ENCODE measurements at places on chromosomes 3 and 15.

DNA sequence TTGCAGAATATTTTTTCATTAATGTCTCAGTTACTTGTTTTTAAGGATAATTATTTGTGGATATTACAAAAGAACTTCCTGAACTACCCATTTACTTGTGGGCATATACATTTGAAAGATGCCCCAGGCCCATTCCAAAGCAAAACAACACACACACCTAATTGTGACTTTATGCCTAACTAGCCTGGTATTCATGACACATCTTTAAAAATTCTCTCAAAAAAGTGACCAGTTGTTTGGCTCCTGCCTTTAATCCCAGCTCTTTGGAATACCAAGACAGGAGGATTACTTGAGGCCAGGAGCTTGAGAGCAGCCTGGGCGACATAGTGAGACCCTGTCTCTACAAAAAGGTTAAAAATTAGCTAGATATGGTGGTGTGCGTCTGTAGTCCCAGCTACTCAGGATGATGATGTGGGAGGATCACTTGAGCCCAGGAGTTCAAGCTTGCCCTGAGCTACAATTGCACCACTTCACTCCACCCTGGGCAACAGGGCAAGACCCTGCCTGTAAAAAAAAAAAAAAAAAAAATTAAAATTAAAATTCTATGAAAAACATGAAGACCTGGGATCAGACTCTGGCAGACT lies 51.7 kb upstream of the SLC4A7 start:
- no peak for DNase-seq

DNA sequence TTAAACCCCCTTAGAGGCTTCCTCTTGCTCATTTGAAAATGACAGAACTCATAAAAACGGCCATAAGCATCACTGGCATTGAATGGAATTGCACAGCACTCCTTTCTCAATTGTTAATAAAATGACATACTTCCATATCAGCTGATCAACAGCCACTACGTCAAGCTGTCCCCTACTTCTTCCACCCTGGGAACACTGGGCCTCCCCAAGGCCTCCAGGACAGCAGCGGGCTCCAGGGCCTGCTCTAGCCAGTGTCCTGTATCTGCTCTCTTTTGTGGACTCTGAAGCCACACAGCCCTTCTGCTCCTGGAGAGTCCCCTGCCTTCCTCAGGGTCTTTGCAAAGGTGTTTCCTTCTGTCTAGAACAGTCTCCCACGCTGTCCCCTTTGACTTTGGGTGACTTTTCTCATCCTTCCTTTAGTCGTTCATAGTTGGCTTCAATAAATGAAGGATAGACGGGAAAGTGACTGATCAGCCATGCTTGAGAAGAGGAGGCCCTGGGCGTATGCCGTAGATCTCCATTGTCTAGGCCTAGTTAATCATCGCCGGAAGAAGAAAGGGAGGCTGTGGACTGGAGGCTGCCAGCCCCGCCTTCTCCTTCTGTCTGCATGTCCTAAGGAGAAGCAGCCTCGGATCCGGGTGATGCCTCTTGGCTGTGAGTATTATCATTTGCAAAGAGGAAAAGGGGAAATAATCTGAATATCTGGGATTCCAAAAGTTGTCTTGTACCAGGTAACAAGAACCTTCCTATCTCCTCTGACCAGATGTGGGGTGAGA lies 4.7 kb upstream of the THSD4 start:
- DNase-seq: no peak

DNA sequence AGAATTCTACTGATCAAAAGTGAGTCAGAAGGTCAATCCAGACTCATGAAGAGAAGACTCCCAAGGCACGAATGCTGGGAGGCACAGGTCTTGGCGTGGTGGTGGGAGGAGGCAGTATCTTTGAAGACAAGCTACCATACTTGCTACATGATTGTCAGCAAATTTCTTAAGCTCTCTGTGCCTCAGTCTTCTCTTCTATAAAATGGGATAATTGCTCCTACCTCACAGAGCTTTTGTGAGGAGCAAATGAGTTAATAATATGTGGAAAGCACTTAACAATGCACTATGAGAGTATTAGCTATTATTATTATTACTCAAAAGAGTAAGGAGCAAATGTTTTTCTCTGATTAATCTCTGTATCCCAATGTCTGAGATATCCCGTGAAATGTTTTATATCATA lies 36.2 kb downstream of the EHD4 start:
- no peak for DNase-seq

DNA sequence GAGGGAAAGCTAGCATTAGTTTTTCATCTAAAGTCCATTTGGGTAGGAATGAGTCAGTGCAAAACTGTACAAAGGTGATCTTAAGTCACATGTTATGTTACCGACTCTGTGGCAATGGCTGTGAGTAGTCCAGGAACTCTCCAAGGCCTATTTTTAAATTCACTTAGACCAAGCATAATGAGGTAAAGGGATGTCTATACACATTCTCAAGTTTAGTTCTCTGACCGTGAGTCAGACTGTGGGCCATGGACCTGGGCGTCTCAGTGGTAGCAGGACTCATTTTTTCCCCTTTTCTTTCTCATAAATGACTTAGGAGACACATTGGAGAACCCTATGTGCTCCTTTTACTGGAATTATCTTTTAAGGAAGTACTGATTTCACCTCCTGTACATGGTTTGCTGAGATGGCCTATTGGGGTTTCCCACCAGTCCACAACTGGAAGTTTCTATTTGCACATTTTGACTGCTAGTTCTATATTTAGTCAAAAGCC lies 488.7 kb upstream of the TPRG1 start:
- DNase-seq: no peak

DNA sequence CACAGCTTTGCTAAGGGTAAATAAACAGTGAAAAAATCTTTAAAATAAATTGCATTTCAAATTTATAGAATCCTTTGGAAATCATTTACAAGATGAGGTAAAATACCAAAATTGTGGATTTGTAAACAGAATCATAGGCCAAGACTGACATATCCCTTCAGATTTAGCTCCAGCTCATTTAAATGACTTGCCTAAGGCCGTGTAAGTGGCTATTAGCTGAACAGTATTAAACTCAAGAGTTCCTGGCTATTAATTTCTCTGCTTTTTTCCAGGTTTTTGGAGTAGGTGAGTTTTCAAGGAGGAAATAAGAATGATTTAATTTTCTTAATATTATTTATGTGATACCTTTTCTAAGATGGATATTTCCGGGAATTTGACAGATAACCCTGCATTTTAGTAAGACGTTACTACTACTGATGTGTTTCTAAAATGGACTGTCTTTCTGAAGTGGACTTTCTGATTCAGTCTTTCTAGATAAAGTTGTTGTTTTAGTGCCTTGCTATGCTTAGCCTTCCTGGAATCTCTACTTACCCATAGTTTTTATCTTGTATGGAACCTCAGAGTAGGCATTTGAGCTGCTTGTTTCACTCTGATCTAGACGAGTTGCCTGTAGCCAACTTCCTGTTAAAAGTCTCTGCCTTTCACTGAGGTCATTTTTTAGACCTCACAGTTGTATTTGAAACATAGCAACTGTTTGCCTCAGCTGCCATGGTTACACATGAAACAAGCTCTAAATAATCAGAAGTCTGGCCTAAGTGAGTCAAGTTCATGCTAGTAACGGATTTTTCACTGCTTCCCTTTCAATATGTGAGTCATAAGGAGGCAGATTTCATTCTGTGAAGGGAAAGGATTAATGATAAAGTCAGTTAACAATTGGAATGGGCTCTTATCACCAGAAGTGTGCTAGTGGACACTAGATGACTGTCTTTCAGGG lies 127.0 kb downstream of the KLHL25 start:
- DNase-seq: no peak

DNA sequence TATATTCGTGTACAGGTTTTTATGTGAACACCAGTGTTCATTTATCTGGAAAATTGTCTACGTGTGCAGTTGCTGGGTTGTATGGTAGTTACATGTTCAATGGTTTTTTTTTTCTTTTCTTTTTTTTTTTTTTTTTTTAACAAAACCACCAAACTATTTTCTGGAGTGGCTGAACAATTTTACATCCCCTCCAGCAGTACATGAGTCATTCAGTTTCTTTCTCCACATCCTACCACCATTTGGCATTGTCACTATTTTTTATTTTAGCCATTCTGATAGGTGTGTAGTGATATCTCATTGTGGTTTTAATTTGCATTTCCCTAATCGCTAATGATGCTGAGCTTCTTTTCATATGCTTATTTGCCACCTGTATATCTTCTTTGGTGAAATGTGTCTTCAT lies 256.3 kb upstream of the EOMES start:
- no peak for DNase-seq

- DNase-seq: no peak
These were observed 366.8 kb upstream of the ZNF385D start for GRCh38 chr3:22117751-22118346.

GRCh38 chr3:18481946-18482548 lies 56.9 kb upstream of the SATB1 start:
- no peak for DNase-seq

DNA sequence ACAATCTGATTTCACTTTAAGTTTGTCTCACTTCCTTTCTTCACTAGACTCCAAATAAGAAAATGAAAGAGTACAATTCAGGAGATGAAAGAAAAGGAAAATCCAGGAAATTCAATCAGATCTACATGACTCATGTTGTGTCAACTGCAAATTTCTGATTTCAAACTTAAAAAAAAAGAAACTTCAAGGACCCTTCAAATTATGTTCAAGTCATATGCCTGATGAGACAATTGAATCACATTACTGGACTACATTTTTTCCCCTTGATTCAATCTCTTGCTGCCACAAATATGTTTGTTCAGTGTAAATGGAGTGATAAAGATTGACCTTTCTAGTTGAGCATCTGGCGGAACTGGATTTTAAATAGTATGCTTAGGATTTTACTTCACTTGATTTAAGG lies 37.4 kb downstream of the FRMD5 start:
- no peak for DNase-seq

DNA sequence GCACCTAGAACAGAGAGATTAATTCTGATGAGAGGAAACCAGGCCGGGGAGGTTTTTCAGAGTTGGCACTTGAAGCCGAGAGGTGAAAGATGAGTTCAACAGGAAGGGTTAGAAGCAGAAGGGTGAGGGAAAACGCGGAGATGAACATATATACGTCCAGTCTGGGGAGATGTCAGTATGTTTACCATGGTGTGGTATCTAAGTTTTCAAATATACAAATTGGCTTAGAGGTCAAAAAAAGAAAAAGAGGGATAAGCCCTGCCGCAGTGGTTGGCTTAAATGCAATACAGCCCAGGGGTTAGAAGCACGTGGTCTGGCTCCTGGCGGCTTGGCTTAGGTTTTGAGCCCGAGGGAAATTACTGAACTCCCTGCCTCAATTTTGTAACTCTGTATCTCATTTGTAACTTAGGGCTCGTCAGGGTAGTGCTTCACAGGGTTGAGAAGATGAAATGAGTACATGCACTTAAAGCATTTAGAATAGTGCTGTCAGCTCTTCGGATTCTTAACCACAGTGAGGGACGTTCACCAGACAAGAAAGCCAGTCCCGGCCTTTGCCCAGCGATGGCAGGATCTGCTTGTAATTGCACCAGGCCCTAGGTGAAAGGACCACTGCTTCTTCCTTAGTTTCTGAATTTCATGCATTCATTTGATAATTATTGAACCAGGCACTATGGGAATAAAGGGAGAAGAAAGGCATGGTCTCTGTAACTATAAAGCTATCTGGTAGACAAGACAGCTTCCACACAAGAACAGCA lies 6.4 kb downstream of the HES1 start:
- no peak for DNase-seq

DNA sequence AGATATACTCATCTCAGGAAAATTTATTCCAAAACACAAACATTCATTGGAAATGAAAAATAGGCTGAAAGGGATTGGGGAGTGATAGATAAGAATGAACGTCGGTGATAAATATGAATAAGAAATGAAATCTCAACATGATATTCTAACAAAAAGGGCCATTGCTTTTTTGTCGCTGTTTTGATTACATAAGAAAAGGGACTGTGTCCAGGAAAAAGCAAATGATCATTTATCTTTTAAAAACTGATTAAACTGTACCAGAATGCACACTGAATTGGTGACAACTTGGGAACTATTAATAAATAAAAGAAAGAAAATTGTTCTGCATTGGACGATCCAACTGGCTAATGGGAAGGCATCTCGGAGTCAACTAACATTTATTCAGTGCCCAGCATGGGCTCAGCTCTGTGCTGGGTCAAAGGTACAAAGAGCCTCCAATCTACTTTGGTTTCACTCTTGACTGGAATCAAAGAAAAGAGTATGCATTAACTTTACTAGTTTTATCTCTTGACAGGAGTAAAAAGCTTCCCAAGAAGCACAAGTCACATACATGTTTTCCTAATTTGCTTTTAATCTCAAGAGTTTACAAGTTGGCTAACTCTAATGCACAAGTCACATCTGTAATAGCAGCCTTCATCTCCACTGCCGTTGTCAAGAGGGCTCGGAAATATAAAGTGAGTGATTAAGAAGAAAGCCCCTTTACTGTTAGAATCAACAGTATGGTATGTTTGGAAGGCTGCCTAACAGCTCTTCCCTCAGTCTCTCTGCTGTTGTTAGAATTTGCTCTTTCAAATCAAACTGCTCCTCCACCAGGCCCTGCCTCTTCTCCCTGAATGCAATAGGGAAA lies 280.0 kb downstream of the IGSF11 start:
- no peak for DNase-seq

DNA sequence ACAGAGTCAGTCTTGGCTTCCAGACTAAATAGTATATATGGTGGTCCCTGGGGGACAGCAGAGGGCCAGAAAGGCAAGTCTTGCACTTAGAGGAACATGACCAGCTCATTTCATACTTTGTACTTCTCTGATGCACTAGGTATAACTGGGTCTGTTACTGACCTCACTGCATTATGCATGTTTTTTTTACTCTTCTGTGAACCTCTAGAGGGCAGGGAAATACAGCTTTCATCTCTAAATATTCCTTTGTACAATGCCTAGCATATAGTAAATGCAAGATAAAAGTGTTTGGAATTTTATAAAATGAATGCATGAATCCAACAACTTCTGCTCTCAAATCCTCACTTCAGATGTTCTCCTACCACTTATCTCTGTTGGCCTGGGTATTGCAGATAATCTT lies 23.4 kb upstream of the ARL14 start:
- no peak for DNase-seq

GRCh38 chr15:77120576-77120975 lies 49.7 kb upstream of the TSPAN3 start:
- DNase-seq: no peak

DNA sequence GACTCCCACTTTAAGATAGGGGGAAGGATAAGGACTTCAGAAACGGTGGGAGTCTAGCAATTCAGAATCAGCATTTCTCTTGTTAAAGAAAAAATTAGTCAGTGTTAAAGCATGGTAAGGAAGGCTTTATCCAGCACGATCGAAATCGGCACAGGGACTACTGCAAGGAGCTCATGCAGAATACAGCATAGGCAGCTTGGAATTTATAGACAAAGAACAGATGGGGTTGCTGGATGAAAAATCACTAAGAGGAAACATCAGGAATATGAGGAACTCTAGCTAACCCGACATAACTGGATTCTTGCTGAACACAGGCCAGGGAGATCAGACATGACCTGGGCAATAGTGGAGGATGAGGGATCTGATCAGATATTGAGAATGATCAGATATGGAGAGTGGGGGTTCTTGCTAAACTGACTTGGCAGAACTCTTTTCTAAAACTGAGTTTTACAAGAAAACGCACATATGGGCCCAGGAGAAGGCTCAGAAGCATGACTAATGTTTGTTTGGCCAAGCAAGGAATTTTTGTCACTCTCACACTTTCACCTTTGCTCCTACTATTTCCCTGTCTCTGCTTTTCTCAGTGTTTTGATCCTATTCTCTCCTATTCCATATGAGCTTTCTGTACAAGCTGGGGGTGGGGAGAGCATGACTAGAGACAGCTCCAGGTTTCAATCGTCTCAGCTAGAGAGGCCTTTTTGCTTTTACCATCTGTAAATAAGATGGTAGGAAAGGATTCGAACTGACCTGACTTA lies 3.9 kb upstream of the PLCH1 start:
- DNase-seq: no peak

Measured in cortex of kidney (tissue), 1 donor.